ENCODE measurements at places on chromosomes 1 and 21.

GRCh38 chr1:208237241-208237640 lies 6.9 kb downstream of the PLXNA2 start:
- DNase-seq = no peak

- DNase-seq = no peak
These were observed 123.9 kb upstream of the PPP2R5A start for GRCh38 chr1:212161231-212161781.

DNA sequence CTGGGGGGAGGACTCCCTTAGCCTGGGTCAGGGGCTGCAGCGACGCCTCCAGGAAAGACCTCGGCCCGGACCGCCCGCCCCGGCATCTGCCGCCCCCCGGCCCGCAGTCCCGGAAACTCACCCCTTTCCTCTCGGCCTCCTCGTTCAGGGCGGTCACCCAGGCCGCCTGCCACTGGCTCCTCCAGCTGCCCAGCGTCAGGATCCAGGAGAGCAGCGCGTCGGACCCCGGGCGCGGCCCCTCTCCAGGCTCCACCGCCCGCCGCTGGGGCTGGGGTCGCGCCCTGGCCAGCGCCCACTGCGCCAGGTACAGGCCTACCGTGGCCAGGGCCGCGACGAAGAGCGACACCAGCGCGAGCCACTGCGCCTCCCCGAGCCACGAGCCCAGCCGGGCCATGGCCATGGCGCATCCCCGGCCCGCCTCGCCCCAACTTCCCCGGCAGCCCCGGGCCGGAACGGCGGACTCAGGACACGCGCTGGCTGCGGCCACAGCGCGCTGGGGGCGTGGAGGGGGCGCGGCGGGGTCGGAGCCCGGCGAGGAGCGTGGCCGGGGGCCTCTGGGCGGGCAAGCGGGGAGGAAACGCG lies 478 bp downstream of the C2CD2 start:
- DNase-seq = no peak

- peak; percentile 16 for DNase-seq
These were observed 55.7 kb downstream of the GIPC2 start for GRCh38 chr1:78101514-78101913.

DNA sequence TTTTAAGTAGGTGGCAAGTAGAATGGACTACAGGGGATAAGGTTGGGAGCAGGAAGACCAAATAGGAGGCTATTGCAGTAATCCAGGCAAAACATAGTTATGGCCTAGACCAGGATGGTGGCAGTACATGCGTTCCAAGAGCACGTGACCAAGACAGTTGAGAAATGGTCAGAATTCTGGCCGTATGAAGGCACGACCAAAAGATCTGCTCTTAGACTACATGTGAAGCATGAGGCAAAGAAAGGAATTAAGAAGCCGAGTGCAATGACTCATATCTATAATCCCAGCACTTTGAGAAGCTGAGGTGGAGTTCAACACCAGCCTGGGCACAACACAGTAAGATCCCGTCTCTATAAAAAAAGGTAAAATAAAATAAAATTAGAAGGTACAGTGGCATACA lies 71.3 kb downstream of the LUZP1 start:
- no peak for DNase-seq

DNA sequence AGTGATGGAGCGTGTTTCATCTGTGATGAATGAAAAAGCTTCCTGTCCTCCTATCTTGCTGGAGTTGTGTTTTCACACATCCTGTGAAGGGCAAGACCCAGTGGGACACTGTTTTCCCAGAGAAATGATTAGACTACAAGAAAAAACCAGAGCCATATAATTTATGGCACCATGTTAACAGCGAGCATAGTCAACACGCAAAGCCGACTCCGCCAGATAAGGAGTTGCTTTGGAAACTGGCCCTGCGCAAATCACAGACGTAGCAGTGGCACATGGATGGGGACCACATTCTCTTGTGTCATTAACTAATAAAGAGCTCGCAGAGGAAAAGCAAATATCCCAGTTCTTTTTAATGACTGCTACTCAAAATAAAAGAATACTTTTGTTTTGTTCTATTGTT lies 471.2 kb upstream of the RUNX1 start:
- no peak for DNase-seq

GRCh38 chr1:31886866-31887265 lies 51.3 kb downstream of the PTP4A2 start:
- DNase-seq = no peak

DNA sequence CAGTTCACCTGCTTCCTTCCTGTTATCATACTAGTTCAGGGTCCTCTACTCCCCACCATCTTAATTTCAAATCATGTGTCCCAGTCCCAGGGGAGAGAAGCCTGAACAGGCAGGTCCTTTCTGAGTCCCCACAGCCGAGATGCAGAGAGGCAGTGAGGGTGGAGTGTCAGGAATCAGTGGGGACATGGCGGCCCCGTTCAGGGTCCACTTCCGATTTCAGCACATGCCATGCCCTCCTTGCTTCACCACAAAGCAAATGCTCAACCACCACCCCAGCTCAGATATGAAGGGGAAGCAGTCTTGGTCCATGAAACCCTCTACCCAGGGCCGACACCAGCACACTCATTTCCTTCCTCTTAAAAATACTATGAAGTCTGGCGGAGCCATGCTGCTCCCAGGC lies 5.2 kb upstream of the SEMA4A start:
- DNase-seq = no peak

GRCh38 chr1:41329662-41330587 lies 31.3 kb upstream of the FOXO6 start:
- no peak for DNase-seq

DNA sequence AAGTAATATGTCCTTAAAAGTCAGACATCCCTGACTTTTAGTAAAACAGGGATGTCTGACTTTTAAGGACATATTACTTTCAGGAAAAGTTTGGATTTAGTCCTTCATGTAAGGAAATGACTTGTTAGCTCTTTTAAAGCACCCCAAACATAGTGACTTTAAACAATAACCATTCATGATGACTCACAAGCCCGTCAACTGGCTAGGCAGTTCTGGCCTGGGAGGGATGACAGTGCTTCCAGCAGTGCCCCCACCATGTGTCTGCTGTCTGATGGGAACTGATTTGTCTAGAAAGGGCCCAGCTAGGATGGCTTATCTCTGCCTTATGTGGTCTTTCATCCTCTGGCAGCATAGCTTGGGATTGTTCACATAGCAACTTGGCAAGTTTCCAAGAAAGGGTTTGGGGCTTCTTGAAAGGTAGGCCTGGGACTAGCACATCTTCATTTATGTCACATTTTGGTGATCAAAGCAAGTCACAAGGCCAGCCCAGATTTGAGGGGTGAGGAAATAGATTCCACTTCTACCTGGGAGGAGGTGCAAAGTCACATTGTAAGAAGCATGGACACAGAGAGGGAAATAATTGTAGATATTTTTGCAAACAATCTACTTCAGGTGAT lies 143.5 kb downstream of the C1orf94 start:
- DNase-seq = no peak
